NCI-H510A treated with DMSO at 0.1 percent for 48 hours (cell line): ENCODE measurements at places on chromosomes 4 and X.
A peak's percentile ranks its signal among the peaks of the same experiment; 100 is the strongest.

GRCh38 chrX:47266643-47267042, 33.8 kb downstream of the USP11 start:
- no peak for DNase-seq

GRCh38 chrX:151902813-151903591, 9.7 kb upstream of the MAGEA4 start:
- DNase-seq: no peak

DNA sequence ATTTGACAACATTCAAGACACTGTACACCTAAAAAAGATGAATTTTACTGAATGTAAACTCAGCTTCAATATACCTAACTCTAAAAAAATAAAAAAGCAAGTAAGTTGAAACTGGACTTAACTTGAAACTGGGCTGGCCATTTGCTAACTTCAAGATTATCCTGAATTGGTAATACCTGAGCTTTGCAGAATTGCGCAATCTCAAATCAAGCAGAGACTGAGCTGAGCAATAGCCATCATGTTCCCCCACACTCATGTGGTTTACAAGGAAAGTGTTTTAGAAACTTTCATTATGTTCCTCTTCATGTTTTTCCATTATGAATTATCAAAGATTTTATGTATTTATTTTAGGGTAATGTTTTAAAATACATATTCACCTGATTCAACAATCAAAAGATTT, 38.7 kb downstream of the ANXA5 start:
- DNase-seq: no peak

DNA sequence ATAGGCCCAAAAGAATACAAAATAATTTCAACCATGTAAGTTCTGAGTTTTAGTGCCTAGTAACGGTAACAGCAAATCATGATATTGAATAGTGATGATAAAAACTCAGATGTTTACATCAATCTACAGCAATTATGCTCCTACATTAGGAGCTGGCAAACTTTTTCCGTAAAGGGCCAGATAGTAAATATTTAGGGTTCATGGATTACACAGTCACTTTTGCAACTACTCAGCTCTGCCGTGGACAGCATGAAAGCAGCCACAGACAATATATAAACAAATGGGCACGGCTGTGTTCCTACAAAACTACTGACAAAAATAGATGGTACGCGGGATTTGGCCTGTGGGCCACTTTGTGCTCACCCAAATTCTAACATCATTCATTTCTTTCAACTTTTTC, 167.8 kb upstream of the NAP1L5 start:
- DNase-seq: no peak

DNA sequence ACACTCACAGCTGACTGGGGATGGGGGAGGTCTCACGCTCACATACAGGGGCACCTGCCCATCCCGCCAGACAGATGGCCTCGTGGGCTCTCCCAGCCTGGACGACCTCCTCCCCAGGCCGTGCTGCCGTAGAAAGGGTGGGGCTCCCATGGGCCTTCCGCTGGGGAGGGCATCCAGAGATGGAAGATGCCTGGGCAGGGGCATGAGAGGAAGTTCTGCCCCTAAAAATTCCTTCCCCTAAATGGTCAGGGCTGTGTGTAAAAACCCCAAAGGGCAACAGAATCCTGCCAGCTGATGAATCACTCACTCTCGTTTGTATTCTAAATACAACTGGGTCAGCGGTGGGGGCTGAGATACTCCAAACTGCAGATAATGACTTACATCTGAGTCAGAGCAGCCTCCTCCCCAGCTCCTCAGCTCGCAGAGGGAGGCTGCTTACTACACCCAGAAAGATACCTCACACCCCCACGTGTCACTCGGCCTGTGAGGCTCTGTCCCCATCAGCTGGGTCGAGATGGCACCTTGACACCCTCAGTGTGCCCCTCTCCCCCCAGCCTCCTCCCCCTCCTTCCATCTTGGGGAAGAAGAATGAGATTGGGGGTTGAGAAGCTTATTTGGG, 10.1 kb downstream of the WDR1 start:
- no peak for DNase-seq

DNA sequence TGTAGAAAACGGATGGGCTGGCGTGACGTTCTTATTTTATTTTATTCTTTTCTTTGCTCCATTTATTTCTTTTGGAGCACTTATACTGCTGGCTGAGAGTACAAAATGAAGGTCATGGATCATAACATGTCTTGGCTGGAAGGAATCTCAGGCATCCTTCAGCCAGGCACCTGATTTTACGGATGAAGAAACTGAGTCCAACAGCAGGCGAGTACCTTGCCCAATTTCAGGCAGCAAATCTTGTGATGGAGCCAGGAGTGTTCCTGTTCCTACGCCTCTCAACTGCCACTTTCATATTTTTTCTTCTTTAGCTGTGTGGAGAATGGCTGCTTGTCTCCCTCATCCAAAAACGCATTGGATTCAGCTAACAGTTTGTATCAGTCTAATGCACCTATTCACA, 332.1 kb upstream of the IGFBP7 start:
- DNase-seq: no peak

DNA sequence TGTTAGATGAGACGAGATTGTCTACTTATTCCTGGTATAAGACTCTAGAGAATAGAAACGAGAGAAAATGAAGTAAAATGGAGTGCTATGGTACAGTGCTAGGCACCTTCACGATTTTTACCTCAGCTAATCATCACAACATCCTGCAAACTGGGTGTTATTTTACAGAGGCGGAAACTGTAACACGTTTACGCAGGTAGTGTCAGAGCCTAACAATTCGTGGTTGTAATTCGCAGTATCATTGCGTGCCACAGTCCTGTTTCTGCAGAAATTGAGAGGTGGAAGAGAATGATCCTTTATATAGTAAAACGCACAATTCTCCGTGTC, 383 bp upstream of the TBC1D19 start:
- DNase-seq: peak; percentile 85

- no peak for DNase-seq
Observed at GRCh38 chr4:186807808-186808629, 84.4 kb upstream of the FAT1 start.
